RWPE1 (cell line): ENCODE measurements at places on chromosomes 3 and 15.

DNA sequence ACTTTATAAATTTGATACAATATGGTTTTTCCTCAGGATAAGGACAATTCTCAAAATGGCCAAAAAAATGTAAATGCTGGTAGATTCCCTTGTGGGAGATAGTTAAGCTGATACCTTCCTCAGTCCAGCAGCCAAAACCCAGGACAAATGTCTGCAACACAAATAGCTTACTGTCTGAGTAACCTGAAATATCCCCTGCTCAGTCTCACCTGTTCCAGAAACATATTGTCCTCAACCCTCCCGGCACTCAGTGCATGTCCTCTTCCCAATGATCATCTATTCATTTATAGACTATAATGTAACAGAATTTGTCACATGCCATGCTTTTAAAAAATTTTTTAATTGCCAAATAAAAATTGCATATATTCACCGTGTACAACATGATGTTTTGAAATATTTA, 12.2 kb downstream of the RBSN start:
- no peak for DNase-seq

- no peak for DNase-seq
Measured at GRCh38 chr15:27339138-27339537, 368.2 kb downstream of the GABRG3 start.

- no peak for DNase-seq
Measured at GRCh38 chr3:98770261-98771039, 7.3 kb downstream of the ST3GAL6 start.

DNA sequence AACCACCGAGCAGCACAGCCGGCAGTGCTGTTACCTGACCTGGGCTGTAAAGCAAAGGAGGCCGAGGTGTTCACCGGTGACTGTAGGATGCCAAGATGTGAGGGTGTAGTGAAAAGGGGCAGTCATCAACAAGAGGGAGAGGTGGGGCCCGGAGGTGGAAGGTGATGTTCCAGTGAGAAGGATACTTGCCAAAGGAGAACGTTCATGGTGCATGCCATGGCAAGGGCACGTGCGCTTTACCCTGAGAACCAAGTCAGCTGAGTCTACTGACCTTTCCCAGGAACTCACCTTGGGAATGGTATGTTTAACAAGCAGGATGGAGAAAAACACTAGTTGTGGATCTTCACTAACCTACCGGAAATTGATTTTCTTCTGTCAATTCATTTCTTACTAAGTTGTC, 211.1 kb downstream of the PDZRN3 start:
- no peak for DNase-seq

GRCh38 chr3:53802256-53802880, 43.9 kb downstream of the CHDH start:
- DNase-seq, result no peak

- DNase-seq, result no peak
Measured at GRCh38 chr15:71599418-71600151, 210.8 kb upstream of the NR2E3 start.

DNA sequence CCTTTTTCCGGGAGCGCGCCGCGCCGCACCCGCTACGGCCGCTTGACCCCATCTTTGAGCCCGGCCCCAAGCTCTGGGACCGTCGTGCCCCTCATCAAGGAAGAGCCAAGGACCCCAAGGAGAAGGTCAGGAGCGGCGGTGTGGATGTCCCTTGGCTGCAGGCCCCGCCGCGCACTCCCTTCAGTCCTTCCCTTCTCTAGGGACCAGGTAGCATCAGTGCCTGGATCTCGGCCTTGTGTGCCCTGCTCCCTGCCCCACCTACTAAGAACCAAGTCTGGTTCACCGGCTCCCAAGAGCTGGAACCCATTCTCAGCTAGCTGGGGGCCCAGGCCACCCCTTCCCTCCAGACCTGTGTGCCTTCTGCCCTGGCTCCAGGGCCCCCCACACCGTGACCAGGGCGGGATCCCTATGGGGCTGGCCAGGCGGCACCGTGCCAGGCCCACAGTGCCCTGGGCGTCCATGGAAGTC, 69.3 kb upstream of the CGNL1 start:
- peak; percentile 17 for DNase-seq

DNA sequence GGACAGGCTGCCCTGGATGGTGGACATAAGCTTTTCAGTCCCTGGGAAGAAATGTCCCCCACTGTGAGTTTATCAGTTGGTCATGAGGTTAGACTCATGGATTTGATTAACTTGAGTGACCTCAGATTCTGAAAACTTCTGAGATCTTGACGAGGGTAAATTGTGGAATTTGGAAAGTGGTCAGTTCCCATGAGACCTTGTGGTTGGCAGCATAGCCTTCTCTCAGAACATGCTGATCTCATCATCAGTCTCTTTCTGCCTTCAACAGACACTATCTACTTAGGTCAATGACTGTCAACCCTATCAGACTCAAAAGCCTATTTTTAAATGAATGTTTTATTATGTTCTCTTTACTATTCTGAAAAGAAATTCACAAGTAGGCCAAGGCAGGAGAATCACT, 45.6 kb upstream of the NDUFB4 start:
- no peak for DNase-seq
